ENCODE measurements at places on chromosomes 1 and 21.

DNA sequence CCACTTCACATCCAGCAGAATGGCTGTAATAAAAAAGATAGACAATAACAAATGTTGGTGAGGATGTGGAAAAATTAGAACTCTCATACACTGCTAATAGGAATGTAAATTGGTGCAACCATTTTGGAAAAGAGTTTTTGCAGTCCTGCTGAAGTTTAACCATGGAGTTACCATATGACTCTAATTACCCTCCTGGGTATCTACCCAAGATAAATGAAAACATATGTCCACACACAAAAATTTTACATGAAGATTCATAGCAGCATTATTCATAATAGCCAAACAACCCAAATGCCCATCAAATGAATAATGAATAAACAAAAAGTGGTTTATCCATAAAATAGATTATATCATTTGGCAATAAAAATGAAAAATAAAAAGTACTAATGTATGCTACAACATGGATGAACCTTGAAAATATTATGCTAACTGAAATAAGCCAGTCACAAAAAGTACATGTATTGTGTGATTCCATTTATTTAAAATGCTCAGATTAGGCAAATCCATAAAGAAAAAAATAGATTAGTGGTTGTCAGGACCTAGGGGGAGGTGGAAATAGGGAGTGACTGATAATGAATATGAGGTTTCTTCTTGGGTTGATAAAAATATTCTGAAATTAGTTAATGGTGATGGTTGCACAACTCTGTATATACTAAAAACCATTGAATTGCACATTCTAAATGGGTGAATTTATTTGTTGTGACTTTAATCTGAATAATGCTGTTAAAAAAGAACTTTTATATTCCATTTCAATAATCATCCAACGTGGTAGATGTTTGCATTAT is 26.4 kb downstream of the C4BPA start:
- no peak for DNase-seq

DNA sequence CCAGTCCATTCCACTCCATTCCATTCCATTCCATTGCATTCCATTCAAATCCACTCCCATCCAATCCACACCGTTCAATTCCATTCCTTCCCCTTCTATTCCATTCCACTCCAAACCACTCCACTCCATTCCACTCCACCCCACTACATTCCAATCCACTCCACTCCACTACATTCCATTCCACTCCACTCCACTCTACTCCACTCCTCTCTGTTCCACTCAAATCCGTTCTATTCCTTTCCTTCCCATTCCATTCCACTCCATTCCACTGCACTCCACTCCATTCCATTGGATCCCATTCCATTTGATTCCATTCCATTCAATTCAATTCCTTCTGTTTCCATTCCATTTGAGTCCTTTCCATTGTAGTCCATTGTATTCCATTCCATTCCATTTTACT is 2568.3 kb upstream of the TPTE start:
- DNase-seq = no peak

GRCh38 chr1:2590233-2591141 is 3.9 kb downstream of the PRXL2B start:
- no peak for DNase-seq

GRCh38 chr1:16183179-16183578 is 27.3 kb upstream of the EPHA2 start:
- DNase-seq = no peak

GRCh38 chr21:46256501-46256994 is 28.0 kb upstream of the LSS start:
- DNase-seq = no peak

DNA sequence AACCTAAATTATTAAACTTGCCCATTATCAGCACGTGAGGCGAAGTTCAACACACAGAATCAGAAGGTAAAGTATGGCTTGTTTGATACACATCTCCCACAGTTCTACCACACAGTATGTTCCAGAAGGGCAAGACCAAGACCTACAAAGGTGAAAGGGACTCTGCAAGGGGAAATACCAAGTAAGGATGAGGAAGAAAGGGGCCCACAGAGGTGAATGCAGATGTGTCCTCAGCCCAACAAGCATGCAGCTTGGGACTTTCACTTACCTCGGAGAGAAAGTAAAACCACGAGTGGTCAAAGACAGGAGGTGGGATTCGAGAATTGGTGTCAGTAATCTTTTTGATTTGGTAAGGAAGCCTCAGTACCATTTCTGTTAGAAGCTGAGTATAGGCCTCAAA is 85.8 kb downstream of the UBR4 start:
- DNase-seq = no peak

Measured in D721Med (cell line).